Epithelial cell of alveolus of lung (primary cell): ENCODE measurements at places on chromosomes 12 and 14. TPM values are rescaled to one million over a fixed set of nuclear protein-coding genes. Genes with fewer than 3 reads are reported as not detected.

The CYP27B1 gene
- 0.26 and 0.32 TPM in 2 replicates for total RNA-seq

The FLRT2 gene
- total RNA-seq: 11.9 and 12.1 TPM in 2 replicates

The TMEM229B gene
- total RNA-seq: not detected in 2 replicates

The LTB4R2 gene
- total RNA-seq: 1.2 and 2.3 TPM in 2 replicates

The DTX3 gene
- 21.2 and 22.9 TPM in 2 replicates for total RNA-seq
